Vagina (tissue), 2 donors: ENCODE measurements at places on chromosomes 1 and 21.

DNA sequence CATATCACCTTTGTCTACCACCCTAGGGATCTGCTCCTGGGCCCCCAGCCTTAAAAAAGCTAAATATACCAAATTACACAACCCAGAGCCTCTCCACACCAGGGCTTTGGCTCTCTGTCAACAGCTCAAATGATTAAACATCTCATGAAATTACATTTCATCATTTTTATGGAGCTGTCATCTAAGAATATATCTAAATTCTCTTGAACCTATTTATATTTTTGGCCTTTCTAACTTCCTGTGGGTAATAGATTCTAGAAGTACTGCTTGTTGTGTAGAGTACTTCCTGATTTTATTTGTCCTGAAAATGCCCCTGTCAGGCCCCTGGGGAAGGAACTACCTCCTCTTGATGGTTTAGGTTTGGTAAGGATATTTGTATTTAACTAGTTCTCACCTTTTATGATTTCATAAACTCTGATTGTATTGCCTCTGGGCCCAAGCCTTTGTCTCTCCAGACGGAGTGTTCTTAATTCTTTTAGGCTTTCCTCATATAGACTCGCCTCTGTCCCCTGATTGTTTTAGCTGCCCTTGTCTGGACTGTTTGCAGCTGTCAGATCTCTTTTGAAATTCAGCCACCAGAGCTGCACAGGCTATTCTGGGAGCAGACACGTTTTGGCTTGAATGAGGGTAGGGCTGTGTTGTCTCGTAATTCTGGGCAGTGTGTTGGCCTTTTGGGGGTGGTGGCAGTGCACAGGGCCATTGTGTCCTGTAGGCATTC is 16.6 kb downstream of the MYOG start:
- no peak for DNase-seq

DNA sequence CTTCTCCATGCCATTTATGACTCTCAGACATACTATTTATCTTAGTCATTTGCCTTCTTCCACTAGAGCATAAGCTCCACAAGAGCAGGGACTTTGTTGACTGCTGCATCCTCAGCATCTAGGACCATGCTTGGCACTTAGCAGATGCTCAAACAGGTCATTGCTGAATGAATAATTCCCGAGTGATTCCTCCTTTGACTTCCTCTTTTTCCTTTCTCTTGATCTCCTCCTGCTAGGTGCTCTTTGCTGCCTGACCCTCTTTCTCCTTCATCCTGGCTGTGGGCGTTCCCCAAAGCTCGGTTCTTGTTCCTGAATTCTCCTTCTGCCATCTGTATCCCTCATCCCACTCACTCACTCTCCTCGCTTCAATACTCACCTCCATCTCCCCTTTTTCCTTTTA is 23.5 kb downstream of the SYT6 start:
- DNase-seq: no peak

GRCh38 chr1:39275836-39276507 is 71.5 kb downstream of the MACF1 start:
- DNase-seq: no peak

DNA sequence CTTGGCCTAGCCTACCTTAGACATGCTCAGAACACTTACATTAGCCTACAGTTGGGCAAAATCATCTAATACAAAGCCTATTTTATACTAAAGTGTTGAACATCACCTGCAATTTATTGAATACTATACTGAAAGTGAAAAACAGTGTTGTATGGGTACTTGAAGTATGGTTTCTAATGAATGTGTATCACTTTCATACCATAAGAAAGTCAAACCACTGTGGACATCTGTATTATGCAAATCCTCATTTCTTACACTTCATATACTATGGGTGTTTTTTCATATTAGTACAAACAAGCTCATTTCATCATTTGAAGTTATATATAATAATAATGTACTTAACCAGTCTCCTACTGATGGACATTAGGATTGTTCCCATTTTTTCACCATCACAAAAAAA is 41.2 kb downstream of the TDRD5 start:
- DNase-seq: no peak

DNA sequence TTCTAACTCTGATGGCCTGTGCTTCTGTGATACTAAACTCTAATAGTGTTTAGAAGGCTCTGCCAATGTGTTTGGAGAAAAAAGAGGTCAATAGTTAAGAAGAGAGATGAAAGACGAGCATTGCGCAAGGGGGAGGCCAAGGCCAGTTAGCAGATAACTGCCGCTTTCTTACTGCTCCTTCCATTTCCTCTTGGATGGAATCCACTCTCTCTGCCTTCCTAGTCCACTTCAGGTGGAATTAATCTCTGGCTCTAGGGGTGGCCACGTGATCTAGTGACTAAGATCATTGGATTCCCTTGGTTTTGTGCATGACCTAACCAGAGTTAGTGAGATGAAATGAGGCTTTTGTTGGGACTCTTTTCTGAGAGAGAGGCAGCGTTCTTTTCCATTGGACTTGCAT is 148.3 kb downstream of the ACTL8 start:
- DNase-seq: no peak

DNA sequence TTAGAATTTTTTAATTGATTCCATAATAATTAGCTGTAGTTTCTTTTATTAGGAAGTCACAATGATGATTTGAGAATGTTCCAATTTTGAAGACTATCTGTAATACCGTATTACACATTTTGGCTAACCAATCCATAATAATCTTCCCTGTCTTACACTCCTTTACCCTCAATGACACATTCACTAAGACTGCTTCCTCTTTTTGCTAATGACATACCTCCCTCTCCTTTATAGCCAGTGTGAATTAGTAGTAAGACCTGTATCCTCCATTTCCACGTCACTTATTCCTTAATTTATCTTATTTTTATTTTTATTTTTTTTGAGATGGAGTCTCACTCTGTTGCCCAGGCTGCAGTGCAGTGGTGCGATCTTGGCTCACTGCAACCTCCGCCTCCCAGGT is 10.1 kb downstream of the KDM1A start:
- DNase-seq: no peak

- no peak for DNase-seq
Measured at GRCh38 chr1:222107267-222107666, 365.4 kb upstream of the DUSP10 start.

GRCh38 chr1:117541003-117541402 is 64.8 kb upstream of the TENT5C start:
- no peak for DNase-seq

GRCh38 chr1:49576327-49576901 is 447.3 kb downstream of the AGBL4 start:
- DNase-seq: no peak

DNA sequence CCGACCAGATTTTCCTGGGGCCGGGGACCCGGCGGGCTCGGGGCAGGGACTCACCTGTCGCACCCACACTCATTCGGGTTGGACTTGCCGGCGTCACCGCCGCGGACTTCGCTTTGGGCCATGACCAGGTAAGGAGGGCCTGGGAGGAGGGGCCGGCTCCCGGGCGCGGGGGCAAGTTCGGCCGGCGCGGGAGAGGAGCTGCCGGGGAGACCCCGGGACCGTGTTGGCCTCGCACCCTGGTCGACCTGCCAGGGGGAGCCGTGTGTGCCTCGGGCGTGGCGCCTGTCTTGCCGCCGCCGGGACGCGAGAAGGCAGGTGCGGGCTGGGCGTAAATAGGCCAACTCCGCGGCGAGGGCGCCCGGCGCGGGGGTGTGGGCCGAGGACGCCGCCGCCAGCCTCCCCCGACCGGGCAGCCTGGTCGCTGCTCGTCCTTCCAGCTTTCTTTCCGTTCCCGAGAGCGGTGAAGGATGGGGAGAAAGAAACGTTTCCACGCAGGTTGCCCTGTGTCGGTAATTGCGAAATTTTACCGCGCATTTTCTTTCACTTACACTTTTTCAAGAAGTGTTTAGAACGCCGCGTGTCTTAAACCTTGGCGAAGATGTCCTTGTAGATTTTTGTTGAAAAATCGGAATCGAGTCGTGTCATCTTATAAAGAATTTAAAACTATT is 558 bp downstream of the USP1 start:
- DNase-seq: peak; percentile 89

- no peak for DNase-seq
Measured at GRCh38 chr1:6322161-6322560, 61.3 kb upstream of the GPR153 start.

DNA sequence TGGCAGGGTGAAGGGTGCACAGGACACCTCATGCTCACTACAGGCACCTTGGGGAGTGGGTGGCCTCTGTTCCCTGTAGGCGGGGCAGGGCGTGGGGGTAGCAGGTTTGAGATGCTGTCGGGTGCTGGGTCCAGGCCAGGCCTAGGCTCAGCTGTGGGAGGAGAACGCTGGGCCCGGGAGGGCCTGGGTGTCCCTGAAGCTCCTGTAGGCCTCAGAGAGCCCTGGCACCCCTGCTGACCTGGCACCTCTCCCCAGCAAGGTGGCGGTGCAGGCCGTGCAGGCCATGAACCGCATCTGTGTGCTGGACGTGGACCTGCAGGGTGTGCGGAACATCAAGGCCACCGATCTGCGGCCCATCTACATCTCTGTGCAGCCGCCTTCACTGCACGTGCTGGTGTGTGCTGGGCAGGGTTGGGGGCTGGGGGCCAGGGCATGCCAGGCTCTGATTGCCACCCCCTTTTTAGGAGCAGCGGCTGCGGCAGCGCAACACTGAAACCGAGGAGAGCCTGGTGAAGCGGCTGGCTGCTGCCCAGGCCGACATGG is 2.5 kb upstream of the GJC2 start:
- no peak for DNase-seq

DNA sequence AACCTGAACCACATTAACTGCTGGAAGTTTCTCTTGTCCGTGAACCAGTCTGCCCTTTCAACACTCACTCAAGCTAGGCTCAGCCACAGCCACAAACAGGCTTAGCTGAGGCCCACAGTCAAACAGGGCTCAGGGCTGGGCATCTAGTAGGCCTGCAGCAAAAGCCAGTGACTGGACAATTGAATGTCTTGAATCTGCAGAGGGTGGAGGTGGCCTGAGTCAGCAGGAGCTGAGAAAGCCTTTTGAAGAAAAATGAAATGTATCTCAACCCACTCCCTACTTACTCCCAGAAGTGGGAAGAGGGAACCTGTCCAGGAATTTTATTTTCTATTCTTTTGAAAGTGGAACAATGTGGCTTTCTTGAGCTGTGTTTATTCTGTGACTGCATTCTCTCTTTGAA is 95.4 kb downstream of the PTPRU start:
- DNase-seq: no peak

GRCh38 chr1:204572923-204573922 is 57.0 kb downstream of the MDM4 start:
- DNase-seq: no peak

DNA sequence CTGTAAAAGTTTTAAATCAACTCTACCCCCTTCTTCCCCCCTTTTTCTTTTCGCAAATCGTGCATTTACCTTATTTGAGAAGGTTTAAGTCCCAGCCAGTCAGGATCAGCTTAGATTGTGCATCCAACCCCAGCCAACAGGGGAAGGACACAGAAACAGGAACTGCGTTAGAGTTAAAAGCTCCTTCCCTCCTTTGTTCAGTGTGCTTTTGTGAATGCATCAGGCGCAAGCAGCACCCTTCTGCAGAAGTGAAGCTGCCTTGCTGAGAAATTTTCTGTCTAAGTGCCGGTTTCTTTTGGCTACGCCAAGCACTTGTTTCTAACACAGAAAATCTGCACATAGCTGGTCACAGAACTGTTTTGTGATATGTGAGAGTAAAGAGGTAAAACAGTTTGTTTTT is 56.2 kb upstream of the PRRC2C start:
- DNase-seq: no peak

GRCh38 chr1:51210055-51210454 is 26.0 kb upstream of the RNF11 start:
- no peak for DNase-seq

GRCh38 chr1:87051965-87052364 is 137.5 kb downstream of the HS2ST1 start:
- no peak for DNase-seq
